CD4-positive, alpha-beta T cell treated with Interleukin-6 at 100 ng/mL for 8 hours (primary cell): ENCODE measurements at places on chromosomes 12 and 14.

DNA sequence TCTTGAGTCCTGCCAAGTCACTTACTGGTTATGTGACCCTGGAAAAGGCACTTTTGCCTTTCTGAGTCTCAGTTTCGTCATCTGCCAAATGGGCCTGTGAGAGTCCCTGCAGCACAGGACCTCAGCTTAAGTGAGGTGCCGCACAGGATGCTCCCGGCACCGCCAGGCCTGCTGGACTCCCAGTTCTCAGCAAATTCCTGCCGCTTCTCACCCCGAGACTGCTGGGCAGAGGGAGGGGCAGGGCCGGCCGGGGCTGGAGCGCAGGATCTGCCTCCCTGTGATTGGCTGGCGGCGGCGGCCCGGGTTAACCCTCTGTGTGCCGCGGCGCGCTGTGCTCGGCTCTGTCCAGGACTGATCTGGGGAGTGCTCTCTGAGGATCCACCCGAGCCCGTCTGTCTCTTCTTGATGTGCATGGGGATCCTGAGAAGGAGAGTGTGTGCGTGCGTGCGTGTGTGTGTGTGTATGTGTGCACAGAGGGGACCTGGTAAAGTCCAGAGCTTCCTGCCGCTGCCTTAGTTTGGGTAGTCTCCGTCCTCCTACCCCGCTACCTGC is 8.6 kb downstream of the SETD1B start:
- DNase-seq = no peak

GRCh38 chr14:29687071-29687765 is 240.4 kb downstream of the PRKD1 start:
- DNase-seq = no peak

DNA sequence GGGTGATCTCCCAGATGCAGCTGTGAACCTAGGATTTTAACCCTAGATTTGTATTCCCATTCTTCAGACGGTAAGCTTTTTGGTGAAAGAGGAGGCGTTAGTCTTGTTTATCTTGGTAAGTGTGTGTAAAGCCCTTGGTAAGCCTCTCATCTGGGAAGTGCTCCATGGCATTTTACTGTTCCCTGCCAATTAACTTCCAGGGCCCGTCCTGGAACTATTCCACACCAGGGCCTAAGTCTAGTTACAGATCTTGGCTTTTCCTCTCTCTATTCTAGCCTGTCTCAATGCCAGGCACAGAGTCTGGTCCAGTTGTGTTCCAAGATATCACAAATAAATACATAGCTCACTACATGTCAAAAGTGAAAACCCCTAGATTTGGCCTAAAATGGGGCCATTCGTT is 42.4 kb downstream of the YEATS4 start:
- DNase-seq = no peak

DNA sequence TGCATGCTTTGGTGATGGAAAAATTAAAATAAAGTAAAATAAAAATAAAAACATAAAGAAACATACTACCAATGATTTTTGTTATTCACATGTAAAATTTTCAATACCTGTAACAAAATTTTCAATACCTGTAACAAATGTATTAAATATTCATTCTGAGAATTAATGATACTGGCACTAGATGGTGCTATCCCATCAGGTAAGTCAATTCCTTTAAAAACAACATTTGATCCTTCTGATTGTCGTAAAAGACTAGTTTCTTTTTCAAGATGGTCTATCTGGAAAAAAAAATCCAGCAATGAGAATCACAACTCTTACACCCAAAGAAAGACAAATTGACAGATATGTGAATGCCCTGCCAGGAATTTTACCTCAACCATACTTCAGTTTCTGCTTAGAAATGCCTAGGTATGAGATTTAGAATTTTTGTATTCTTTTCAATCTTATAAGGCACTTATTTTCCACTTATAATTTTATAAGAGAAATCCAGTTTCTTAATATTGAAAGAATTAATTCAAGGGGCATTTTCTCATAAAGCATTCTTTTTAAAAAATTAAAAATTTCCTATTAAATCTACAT is 30.7 kb downstream of the CEP290 start:
- no peak for DNase-seq

GRCh38 chr12:18658179-18658578 is 79.6 kb downstream of the PLCZ1 start:
- DNase-seq = no peak

DNA sequence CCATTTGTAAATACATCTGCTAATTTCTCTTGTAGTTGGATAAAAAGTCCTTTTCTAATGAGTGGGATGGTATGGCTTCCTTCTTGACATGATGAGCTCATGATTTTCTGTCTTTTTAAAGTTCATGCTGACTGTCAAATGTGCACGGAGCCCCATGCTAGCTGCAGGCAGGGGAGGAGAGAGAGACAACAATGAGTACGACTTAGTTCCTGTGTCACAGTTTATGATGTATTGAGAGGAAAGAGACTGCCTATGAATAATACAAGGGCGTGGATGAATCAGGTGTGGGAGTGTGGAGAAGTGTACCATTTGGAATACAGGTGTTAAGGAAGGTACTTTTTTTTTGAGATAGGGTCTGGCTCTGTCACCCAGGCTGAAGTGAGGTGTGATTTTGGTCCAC is 10.7 kb upstream of the TBC1D30 start:
- no peak for DNase-seq

DNA sequence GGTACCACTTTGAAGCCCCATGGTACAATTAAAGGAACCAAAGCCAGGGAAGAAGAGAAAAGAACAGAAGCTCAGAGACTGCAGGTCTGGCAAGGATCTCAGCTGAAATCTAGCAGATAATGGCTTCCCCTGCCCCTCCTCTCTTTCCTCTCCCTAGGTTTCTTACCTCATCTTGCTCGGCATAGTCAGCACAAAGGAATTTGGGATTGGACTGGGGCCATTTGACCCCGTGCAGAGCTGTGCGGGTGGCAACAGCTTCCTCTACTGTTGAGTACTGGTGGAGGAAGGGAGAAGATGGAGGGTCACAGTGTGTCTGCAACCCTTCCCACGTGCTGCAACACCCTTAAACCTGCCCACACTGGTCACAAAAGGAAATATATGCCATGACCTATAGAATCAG is 4.7 kb upstream of the CDH24 start:
- DNase-seq = no peak

GRCh38 chr14:31026450-31027235 is 464 bp upstream of the STRN3 start:
- peak; percentile 89 for DNase-seq
